Neural progenitor cell (in vitro differentiated cells): ENCODE measurements at places on chromosomes 7 and 10.

DNA sequence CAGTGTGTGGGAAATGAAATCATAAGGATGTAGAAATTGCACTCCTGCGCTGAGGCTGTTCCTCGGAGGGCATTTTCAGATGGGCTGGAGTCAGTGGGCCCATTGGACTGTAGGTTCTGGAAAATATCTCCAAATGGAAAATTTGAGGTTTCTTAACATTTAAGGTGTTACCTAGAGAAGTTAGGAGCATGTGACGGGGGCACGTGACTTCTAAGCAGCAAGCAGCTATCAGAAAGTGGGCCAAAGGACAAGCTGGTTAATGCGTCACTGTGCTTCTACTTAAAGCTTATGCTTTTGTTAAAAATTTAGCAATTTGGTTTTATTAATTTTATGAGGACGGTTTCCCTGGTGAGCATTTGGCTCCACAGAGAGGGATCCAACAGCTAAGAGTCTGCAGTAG lies 298.7 kb downstream of the DPP6 start:
- DNase-seq = no peak
- no peak overlapping the region for H3K27ac ChIP-seq
- no peaks in the 10 kb centered on the region for H3K36me3 ChIP-seq
- peaks cover 14% of the 10 kb centered on the region for H3K4me1 ChIP-seq
- H3K4me3 ChIP-seq = no peak overlapping the region
- H3K27me3 ChIP-seq = no peaks in the 10 kb centered on the region

GRCh38 chr7:37832194-37832593 lies 16.2 kb upstream of the NME8 start:
- no peaks in the 10 kb centered on the region for H3K36me3 ChIP-seq
- no peaks in the 10 kb centered on the region for H3K4me1 ChIP-seq
- no peaks in the 10 kb centered on the region for H3K27me3 ChIP-seq
- H3K4me3 ChIP-seq = no peak overlapping the region
- no peak for DNase-seq
- no peak overlapping the region for H3K27ac ChIP-seq

DNA sequence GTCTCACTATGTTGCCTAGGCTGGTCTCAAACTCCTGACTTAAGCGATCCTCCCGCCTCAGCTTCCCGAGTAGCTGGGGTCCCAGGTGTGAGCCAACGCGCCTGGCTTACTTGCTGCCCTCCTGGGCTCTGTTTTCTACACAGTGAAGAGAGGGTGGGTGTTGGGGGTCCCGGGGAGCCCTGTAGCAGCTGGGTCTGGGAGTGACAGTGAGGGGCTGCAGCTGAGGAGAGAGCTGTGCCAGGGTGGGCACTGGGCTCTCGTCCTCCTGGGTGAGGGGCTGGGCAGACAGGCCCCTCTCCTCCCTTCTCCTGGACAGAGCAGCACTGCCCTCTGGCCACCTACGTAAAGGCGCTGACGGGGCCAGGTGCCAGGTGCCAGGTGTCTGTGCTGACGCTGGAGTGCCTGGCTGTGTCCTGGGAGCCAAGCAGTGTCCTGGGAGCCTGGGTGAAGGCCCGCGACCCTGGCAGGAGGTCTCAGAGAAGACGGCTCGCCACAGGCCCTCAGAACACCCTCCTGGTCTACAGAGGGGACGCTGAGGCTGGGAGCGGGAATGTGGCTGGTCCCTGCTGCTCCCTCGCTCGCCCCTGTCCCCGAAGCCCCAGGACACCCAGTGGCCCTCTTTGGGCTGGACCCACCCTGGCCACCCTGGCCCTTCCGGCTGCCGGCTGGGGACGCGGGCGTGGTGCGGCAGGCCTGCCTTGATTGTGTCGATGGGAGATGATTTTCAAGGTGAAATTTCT lies 35.6 kb downstream of the UNCX start:
- H3K4me1 ChIP-seq = no peaks in the 10 kb centered on the region
- no peaks in the 10 kb centered on the region for H3K36me3 ChIP-seq
- no peak overlapping the region for H3K4me3 ChIP-seq
- peaks cover 43% of the 10 kb centered on the region for H3K27me3 ChIP-seq
- DNase-seq = no peak

DNA sequence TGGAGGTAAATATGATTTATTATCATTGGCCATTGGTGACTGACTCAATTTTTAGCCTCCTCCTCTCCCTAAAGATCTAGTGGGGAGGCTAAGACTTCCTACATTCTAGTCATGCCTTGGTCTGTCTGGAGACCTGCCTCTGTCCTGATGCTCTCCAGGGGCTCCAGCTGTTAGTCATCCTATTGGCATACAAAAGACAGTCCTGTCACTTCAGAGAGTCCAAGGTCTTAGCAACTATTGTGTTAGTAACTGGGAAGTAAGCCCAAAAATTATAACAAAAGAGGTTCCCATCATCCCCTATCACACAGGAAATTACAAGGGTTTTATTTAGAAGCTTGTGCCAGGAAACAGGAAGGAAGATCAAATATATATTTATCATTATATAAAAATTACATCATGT lies 400.6 kb upstream of the VSTM2A start:
- H3K36me3 ChIP-seq = no peaks in the 10 kb centered on the region
- DNase-seq = no peak
- H3K27ac ChIP-seq = no peak overlapping the region
- H3K27me3 ChIP-seq = no peaks in the 10 kb centered on the region

DNA sequence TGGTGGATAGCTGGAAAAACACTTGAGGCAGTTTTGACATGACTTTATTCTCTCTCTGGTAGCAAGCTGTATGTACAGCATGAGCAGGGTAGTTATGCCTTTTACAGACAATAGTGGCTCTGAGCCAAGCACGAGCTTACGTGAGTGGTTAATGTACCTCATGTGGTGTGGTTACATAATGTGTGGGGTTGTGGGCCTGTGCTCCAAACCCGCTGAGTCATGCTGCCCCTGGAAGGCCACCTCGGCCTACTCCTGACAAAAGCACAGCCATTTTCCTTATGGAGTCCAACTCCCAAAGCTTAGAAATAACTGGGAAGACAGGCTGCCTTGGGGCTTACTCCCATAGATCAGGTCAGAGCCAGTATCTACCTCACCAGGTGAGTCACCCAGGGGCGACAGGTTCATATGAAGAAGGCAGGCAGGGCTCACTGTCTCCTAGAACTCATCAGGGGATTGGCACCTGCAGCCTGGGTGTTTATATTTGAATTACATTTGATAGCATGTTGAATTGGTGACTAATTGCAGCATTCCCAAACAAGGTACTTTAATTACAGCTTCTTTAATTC lies 404.5 kb downstream of the ADRA2A start:
- H3K27me3 ChIP-seq = no peaks in the 10 kb centered on the region
- DNase-seq = no peak
- peaks cover 8% of the 10 kb centered on the region for H3K4me1 ChIP-seq
- no peak overlapping the region for H3K4me3 ChIP-seq
- no peak overlapping the region for H3K27ac ChIP-seq

DNA sequence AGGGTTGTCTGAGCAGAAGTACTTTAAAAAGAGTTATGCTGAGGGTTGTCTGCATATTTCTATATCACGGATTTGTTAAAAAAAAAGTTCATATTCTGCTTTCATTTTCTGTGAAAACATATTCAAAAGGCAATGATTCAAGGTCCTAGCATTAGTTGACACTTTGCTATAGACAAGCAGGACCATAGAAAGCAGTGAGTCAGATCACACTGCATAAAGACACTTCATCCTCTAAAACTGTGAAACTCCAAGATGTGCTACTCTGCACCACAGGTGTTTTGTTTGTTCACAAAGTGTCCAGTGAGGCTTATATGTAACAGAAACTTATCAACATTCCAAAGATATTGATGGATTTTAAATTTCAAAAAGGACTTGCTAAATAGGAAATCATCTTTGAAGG lies 47.0 kb downstream of the SPAM1 start:
- H3K4me1 ChIP-seq = peaks cover 11% of the 10 kb centered on the region
- H3K27ac ChIP-seq = no peak overlapping the region
- H3K36me3 ChIP-seq = no peaks in the 10 kb centered on the region

DNA sequence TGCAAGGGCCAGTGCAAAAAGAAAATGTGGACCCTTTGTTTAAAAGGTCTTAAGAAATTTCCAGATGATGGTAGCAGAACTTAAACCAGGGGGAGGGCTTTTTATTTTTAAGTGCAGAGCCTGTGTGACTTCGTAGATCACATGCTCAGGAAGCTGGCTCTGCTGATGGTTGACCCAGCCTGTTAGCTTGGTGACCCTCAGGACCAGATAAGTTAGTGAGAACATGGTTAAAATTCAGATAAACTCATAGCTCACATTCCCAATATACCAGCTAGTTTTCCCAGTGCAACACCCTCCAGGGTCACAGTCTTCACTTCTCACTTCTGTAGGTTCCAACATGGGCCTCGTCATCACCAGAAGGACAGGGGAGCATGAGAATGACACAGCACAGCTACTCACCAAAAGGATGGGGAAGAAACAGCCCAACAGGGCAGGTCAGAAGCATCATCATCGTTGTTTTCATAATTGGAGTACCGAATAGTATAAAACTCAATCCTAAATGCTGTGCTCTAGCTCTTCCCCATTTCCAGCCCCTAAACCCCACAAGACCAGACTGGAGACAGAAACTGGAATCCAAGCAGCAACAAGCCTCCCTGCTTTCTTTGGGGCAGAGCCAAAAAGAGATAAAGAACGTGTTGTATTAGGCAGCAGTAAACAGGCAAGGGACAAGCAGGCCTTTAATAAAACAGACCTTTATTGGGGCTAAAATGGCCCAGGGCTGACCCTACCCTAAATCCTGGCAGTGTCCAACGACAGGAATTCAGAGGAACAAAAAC lies 102.2 kb upstream of the ANKRD1 start:
- DNase-seq = no peak
- H3K27me3 ChIP-seq = no peaks in the 10 kb centered on the region
- no peaks in the 10 kb centered on the region for H3K36me3 ChIP-seq
- no peak overlapping the region for H3K4me3 ChIP-seq

DNA sequence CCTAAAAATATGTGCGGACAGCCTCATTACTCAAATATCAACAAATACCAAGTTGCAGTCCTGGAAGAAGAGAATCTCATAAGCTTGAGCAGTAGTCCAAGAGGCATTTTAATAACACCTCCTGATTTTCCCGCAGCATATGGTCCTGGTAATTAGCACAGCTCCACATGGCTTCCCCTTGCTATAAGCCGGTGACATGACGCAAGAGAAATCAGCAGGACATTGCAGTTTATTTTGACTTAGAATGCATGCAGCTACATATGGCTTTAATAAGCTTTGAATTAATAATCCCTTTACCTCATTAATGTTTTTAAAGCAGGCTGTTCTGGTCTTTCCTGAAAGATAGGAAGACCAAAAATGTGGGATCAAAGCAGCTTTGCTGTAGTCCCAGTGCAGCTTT lies 137.6 kb downstream of the RAMP3 start:
- H3K27me3 ChIP-seq = peaks cover 4% of the 10 kb centered on the region
- H3K4me1 ChIP-seq = no peaks in the 10 kb centered on the region
- no peak overlapping the region for H3K4me3 ChIP-seq
- DNase-seq = no peak
- no peak overlapping the region for H3K27ac ChIP-seq

DNA sequence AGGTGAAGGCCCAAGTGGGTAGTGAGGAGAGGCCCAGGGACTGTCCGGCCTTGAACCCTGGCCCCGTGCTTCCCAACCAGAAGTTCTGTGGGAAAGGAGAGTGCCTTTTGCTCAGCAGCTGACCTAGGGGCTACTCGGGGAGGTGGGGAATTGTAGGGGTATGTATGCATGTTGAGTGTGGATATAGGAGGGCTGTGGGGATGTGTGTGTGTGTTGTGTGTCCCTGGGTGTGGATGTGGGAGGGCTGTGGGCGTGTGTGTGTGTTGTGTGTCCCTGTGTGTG lies 12.2 kb downstream of the EPHB6 start:
- H3K4me3 ChIP-seq = no peak overlapping the region
- no peaks in the 10 kb centered on the region for H3K36me3 ChIP-seq
- no peaks in the 10 kb centered on the region for H3K4me1 ChIP-seq
- DNase-seq = no peak
- H3K27ac ChIP-seq = no peak overlapping the region

GRCh38 chr7:104192434-104192833 lies 15.4 kb downstream of the ORC5 start:
- no peaks in the 10 kb centered on the region for H3K4me1 ChIP-seq
- no peak overlapping the region for H3K27ac ChIP-seq
- DNase-seq = no peak
- H3K36me3 ChIP-seq = peaks cover 8% of the 10 kb centered on the region

GRCh38 chr7:44240983-44241510 lies 40.3 kb downstream of the YKT6 start:
- no peak overlapping the region for H3K4me3 ChIP-seq
- peaks cover 9% of the 10 kb centered on the region for H3K4me1 ChIP-seq
- DNase-seq = peak; percentile 91
- no peak overlapping the region for H3K27ac ChIP-seq
- no peaks in the 10 kb centered on the region for H3K36me3 ChIP-seq

- no peaks in the 10 kb centered on the region for H3K4me1 ChIP-seq
- H3K27me3 ChIP-seq = no peaks in the 10 kb centered on the region
- H3K36me3 ChIP-seq = no peaks in the 10 kb centered on the region
Measured at GRCh38 chr7:157760004-157760730, 423.4 kb downstream of the DNAJB6 start.

DNA sequence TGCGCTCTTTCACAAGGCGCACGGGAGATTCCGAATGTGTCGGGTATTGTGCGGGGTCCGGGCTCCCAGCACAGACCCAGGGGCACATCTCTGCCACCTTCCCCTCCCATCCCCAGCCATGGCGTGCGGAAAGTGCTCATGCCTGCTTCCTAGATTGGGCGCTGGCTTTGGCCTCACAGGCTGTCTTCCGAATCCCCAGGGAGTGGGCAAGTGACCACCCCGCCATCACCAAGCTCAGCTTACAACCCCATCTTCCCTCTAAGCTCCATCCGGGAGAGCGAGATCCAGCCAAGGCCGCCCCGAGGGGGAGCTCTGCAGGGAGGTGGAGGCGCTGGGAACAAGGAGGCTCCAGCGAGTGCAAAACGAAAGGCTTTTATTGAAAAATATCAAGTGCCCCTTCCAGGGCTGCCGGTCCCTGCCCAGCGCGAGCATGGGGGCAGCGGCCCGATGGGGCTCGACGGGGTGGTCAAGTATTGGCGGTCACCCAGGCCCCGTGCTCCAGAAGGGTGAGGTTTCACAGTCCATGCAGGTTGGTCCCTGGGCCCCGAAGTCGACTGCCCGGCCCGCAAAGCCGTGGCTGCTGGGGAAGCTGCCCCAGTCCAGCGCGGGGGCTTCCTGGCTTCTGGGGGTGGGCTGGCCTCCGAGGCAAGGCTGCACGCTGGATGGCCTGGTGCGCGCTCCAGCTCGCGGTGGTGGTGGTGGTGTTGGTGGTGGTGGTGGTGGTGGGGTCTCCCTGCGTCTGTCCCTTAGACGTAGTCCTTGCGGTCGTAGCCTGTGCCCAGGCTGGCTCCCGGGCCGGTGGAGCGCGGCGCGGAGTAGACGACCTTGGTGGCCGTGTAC lies 1.2 kb downstream of the CLDN3 start:
- DNase-seq = no peak
- H3K27me3 ChIP-seq = peaks cover 25% of the 10 kb centered on the region
- peaks cover 5% of the 10 kb centered on the region for H3K4me1 ChIP-seq
- no peak overlapping the region for H3K4me3 ChIP-seq

DNA sequence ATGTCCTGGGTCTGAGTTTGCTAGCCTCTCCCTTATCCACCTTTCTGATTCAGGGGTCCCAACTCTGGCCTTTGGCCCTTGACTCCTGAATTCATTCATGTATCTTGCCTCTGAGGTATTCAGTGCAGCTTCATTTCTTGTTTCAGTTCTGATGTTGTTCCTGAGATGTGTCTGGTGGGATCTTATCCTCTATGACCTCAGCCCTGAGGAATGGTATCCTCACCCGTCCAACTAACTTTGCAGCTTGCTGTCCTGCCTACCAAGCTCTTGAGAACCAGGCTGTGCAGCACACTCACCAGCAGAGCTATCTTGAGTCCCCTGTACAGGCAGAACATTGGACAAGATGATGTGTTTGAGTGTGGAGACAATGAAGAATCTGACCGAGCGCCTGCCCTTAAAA lies 13.8 kb downstream of the SUFU start:
- H3K27ac ChIP-seq = no peak overlapping the region
- H3K36me3 ChIP-seq = no peaks in the 10 kb centered on the region
- no peak for DNase-seq
- no peaks in the 10 kb centered on the region for H3K4me1 ChIP-seq
- no peak overlapping the region for H3K4me3 ChIP-seq
